ENCODE measurements at places on chromosomes 2 and 18. TPM values are rescaled to one million over a fixed set of nuclear protein-coding genes. Genes with fewer than 3 reads are reported as not detected.

The MEP1B gene
- total RNA-seq, result not detected

The QPCT gene
- not detected for total RNA-seq

The EVA1A gene
- 0.17 TPM for total RNA-seq

- H3K36me3 ChIP-seq, result no peaks in the 10 kb centered on the region
- H3K4me1 ChIP-seq, result peaks cover 7% of the 10 kb centered on the region
- H3K27me3 ChIP-seq, result peaks cover 32% of the 10 kb centered on the region
- no peak overlapping the region for H3K4me3 ChIP-seq
- H3K27ac ChIP-seq, result no peak overlapping the region
These were observed 7.1 kb downstream of the MYCN start for GRCh38 chr2:15947431-15947830.

DNA sequence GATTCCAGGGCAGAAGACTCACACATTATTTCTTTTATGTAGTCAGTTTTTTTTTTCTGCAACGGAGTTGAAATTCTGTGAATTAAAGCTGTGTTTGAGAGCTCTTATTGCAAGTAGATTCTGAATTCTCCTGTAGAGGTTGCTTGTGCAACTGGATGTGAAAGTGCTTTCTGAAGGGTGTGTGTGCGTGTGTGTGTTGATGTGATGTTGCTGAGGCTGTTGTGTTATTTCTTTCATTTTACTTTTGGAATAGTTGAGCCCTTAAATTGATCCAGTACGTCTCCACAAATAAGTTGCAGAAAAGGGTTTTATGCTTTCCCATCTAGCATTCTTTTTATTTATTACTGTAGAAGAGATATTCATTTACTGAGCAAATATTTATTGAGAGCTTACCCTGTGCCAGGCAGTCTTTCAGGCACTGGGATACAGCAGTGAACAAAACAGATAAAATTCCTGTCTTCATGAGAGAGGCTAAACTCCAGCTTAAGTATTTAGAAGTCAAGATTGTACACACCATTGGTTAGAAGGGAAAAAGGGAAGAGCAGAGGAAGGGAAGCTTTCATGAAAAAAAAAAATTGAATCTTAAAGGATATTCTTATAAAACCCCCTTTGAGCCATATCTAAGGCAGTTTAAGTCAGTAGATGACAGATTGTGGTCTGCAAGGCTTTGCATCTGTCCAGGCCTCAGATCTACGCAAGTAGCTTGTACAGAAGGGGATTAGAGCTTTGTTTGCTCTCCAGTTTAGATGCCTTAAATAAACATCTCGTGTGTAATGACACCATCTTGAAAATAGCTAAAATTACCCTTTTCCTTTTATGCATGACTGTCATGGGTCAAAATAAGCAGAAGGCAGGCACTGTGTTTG, 58.2 kb downstream of the MYO1B start:
- peaks cover 2% of the 10 kb centered on the region for H3K27me3 ChIP-seq
- H3K4me1 ChIP-seq, result no peaks in the 10 kb centered on the region
- H3K4me3 ChIP-seq, result no peak overlapping the region
- H3K36me3 ChIP-seq, result no peaks in the 10 kb centered on the region
- no peak overlapping the region for H3K27ac ChIP-seq

- DNase-seq, result no peak
- H3K4me1 ChIP-seq, result peaks cover 59% of the 10 kb centered on the region
- peak overlapping the region; percentile 73 for H3K27ac ChIP-seq
- no peak overlapping the region for H3K4me3 ChIP-seq
- no peaks in the 10 kb centered on the region for H3K27me3 ChIP-seq
These were observed 252.8 kb downstream of the LDLRAD4 start for GRCh38 chr18:13471198-13471845.

- no peak for DNase-seq
- H3K36me3 ChIP-seq, result peaks cover 14% of the 10 kb centered on the region
- H3K27me3 ChIP-seq, result no peaks in the 10 kb centered on the region
- no peak overlapping the region for H3K4me3 ChIP-seq
- H3K4me1 ChIP-seq, result peaks cover 5% of the 10 kb centered on the region
These were observed 46.9 kb downstream of the GEMIN6 start for GRCh38 chr2:38824906-38825305.

GRCh38 chr18:67475673-67476072, 40.8 kb downstream of the DSEL start:
- DNase-seq, result no peak
- H3K27ac ChIP-seq, result no peak overlapping the region
- no peaks in the 10 kb centered on the region for H3K4me1 ChIP-seq
- no peaks in the 10 kb centered on the region for H3K27me3 ChIP-seq
- H3K4me3 ChIP-seq, result no peak overlapping the region

DNA sequence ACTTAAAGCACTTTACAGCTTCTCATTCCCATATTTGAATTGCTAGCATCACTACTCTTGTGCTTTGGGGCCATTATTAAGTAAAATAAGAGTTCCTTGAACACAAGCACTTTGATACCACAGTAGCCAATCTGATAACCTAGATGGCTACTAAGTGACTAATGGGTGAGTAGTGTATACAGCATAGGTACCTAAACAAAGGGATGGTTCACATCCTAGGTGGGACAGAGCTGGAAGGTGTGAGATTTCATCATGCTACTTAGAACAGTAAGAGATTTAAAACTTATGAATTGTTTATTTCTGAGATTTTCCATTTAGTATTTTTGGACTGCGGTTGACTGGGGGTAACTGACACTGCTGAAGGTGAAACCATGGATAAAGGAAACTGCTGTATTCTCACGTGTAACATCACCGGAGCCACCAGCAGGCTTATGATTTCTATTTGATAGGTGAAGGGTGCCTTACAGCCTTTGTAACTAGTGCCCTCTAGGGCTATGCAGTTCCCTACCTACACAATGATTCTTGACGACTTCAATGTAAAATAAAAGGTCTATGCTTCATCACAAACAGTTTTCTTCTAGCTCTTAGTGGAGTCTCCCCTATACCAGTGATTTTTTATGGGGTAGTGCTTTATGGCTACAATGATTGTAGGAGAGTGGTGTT, 22.1 kb upstream of the CRIM1 start:
- no peak overlapping the region for H3K4me3 ChIP-seq
- DNase-seq, result peak; percentile 27
- peaks cover 9% of the 10 kb centered on the region for H3K4me1 ChIP-seq
- H3K27me3 ChIP-seq, result peaks cover 12% of the 10 kb centered on the region
- H3K27ac ChIP-seq, result no peak overlapping the region

GRCh38 chr2:7436096-7436906, 519.1 kb downstream of the RNF144A start:
- peaks cover 41% of the 10 kb centered on the region for H3K4me1 ChIP-seq
- peaks cover 42% of the 10 kb centered on the region for H3K36me3 ChIP-seq
- DNase-seq, result no peak
- H3K27me3 ChIP-seq, result no peaks in the 10 kb centered on the region
- no peak overlapping the region for H3K4me3 ChIP-seq

GRCh38 chr2:171919453-171919852, 2.8 kb upstream of the HAT1 start:
- H3K36me3 ChIP-seq, result peaks cover 4% of the 10 kb centered on the region
- peaks cover 21% of the 10 kb centered on the region for H3K4me1 ChIP-seq
- H3K27me3 ChIP-seq, result no peaks in the 10 kb centered on the region
- no peak overlapping the region for H3K27ac ChIP-seq
- H3K4me3 ChIP-seq, result no peak overlapping the region

- no peaks in the 10 kb centered on the region for H3K36me3 ChIP-seq
- H3K27me3 ChIP-seq, result peaks cover 3% of the 10 kb centered on the region
- no peaks in the 10 kb centered on the region for H3K4me1 ChIP-seq
- H3K4me3 ChIP-seq, result no peak overlapping the region
- H3K27ac ChIP-seq, result no peak overlapping the region
These were observed 62.5 kb upstream of the TMEM247 start for GRCh38 chr2:46416739-46417403.

DNA sequence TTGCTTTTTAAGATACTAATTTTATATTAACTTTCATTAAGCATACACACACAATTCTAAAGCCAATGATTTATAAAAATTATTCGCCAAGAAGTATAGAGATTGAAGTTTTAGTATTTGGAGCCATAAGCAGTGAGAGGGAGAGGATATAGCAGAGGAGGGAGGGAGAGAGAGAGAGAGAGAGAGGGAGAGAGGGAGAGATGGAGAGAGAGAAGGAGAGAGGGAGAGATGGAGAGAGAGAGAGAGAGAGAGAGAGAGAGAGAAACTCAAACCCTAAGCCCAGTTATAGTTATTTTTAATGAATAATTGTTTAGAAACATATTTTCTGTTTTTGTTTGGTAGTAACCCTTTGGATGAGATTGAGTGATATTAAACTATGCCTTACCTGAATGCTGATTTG, 5.3 kb downstream of the TWIST2 start:
- H3K27me3 ChIP-seq, result peaks cover 36% of the 10 kb centered on the region
- H3K4me3 ChIP-seq, result no peak overlapping the region
- DNase-seq, result no peak

DNA sequence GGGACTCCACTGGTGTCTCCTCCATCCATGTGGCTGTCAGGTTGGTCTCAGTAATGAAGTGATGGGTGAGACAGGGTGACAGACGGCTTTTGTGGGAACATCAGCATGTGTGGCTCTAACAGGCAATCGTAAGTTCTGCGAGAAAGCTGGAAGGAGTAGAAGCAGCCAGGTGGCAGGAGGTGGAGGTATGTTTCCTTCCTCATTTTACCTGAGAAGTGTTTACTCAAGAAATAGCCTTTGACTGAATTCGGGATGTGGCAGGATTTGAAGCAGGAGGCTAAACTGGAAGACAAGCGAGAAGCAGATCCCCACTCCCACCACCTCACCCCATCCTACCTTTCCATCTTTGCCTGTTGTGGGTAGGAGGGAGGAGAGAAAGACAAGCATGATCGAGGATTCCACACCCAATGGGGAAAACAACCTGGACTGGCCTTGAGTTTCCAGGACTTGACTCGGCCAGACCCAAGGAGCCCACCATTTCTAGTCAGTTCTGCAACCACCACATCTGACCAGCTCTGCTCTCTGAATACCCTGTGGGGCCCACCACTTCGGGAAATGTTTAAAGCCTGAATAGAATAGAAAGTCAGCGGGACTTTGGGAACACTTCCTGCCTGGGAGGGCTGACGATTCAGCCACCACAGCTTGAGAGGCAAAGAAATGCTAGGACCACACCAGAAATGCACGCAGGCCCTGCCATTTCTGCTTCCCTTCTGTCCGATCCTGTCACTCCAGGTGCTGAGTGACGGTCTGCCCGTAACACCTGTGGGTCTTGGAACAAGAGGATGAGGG, 1.2 kb downstream of the ABCG8 start:
- H3K36me3 ChIP-seq, result no peaks in the 10 kb centered on the region
- H3K4me3 ChIP-seq, result no peak overlapping the region
- no peaks in the 10 kb centered on the region for H3K4me1 ChIP-seq
- no peaks in the 10 kb centered on the region for H3K27me3 ChIP-seq
- no peak overlapping the region for H3K27ac ChIP-seq

DNA sequence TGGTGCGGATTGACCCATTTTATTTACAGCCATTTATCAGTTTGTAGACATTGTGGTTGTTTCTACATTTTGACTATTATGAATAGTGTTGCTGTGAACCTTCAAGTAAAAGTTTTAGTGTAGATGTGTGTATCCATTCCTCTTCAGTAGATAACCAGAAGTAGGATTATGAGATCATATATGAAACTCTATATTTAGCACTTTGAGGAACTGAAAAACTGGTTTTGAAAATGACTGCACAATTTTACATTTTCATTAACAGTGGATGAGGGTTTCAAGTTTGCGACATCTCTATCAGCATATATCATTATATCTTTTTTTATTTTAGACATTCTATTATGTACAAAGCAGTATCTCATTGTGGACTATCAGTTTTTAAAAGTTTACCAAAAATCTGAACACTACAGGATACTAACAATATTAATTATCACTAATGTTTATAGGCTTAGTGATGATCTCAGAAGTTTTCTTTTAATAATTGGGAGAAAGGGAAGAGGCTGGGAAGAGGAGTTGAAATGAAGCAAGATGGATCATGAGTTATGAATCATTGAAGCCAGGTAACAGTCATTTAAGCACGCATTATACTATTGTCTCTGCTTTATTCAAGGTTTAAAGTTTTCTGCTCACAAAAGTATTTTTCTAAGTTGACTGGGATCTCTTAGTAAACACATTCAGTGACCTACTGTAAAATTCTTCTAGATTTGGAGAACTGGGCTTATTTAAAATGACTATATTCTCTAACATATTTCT, 329.0 kb upstream of the LRATD1 start:
- DNase-seq, result no peak
- H3K27me3 ChIP-seq, result no peaks in the 10 kb centered on the region
- H3K4me1 ChIP-seq, result no peaks in the 10 kb centered on the region
- H3K4me3 ChIP-seq, result no peak overlapping the region

DNA sequence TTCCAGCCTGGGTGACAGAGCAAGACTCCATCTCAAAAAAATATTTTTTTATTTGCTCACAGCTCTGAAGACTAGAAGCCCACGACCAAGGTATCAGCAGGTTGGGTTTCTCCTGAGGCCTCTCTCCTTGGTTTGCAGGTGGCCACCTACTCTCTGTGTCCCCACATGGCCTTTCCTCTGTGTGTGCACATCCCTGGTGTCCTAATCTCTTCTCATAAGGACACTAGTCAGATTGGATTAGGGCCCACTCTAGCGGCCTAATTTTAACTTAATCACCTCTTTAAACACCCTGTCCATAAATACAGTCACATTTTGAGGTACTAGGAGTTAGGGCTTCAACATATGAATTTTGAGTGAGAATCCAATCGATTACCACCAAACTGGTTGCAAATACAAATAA, 2.0 kb upstream of the RAB3GAP1 start:
- H3K27me3 ChIP-seq, result peaks cover 4% of the 10 kb centered on the region
- peaks cover 39% of the 10 kb centered on the region for H3K4me1 ChIP-seq
- H3K36me3 ChIP-seq, result peaks cover 16% of the 10 kb centered on the region
- peak overlapping the region; percentile 63 for H3K27ac ChIP-seq
- H3K4me3 ChIP-seq, result no peak overlapping the region

- H3K4me3 ChIP-seq, result peak overlapping the region; percentile 64
- H3K27ac ChIP-seq, result no peak overlapping the region
- no peak for DNase-seq
- H3K36me3 ChIP-seq, result no peaks in the 10 kb centered on the region
- H3K27me3 ChIP-seq, result no peaks in the 10 kb centered on the region
These were observed 116.8 kb downstream of the MSH2 start for GRCh38 chr2:47519604-47520301.

DNA sequence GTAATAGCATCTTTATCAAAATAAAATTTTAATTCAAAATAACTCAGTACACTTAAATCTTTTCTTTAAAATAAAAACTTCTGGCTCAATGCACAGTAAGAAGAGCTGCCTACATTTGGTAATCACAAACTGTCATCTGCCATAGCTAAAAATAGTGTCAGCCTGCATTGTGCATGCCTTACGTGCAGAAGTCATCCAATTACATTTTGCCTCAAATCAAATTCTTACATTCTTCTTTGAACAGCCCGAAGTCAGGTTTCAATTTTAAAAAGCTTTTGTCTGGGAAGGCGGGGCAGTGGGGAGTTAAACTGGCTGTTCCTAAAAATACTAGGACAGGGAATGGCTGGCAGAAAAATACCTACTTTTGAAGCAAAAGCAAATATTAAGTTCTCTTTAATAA, 51.1 kb downstream of the RTN4 start:
- H3K4me3 ChIP-seq, result no peak overlapping the region
- H3K36me3 ChIP-seq, result peaks cover 7% of the 10 kb centered on the region
- peaks cover 19% of the 10 kb centered on the region for H3K4me1 ChIP-seq
- H3K27me3 ChIP-seq, result no peaks in the 10 kb centered on the region
- H3K27ac ChIP-seq, result no peak overlapping the region

GRCh38 chr2:109500910-109501309, 112.9 kb downstream of the SEPTIN10 start:
- no peak overlapping the region for H3K27ac ChIP-seq
- no peaks in the 10 kb centered on the region for H3K36me3 ChIP-seq
- no peaks in the 10 kb centered on the region for H3K27me3 ChIP-seq
- no peaks in the 10 kb centered on the region for H3K4me1 ChIP-seq
- DNase-seq, result no peak

- H3K4me1 ChIP-seq, result peaks cover 3% of the 10 kb centered on the region
- peaks cover 3% of the 10 kb centered on the region for H3K27me3 ChIP-seq
- H3K4me3 ChIP-seq, result no peak overlapping the region
- DNase-seq, result no peak
These were observed 1.7 kb downstream of the ALLC start for GRCh38 chr2:3659447-3660432.
